Stimulated activated CD4-positive, alpha-beta T cell treated with anti-CD3 and anti-CD28 coated beads, Interleukin-12 subunit alpha, Interleukin-12 subunit beta, amount 100 ng/mL, for 4 hours (primary cell): ENCODE measurements at places on chromosomes 2 and 18.

DNA sequence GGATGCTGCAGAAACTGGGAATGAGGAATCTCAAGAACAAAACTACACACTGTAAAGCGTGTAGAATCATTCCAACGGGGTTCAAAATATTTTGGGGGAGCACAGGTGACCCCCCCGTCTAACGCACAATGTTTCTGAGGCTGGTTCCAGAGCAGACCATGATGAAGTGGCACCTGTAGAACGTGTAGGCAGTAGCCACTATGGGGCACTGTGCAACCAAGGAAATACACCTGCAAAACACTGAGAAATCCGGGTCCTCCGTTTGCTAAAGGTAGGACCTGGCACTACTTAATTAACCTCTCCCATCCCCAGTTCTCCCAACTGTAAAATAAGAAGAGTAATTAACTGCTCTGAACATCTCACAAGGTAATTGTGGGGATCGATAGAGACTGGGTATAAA is 22.6 kb downstream of the ST6GAL2 start:
- no peak for DNase-seq

DNA sequence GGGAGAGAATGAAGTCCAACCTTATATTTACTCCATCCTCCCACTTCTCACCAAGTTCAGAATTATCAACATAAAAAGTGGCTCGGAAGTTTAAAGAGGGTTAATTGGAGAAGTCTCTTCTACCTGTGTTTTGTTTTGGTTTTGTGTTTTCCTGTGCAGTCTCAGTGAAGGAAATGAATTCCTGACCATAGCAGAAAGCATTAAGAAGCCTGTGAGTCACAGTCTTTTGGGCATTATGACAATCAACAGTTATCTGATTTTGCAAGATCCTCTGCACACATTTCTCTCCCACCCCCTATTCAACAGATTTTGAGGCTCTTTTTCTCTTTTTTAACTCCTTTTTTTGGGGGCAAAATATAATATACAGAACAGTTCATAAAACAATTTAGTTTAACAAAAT is 8.6 kb upstream of the RPL37A start:
- DNase-seq, result no peak

DNA sequence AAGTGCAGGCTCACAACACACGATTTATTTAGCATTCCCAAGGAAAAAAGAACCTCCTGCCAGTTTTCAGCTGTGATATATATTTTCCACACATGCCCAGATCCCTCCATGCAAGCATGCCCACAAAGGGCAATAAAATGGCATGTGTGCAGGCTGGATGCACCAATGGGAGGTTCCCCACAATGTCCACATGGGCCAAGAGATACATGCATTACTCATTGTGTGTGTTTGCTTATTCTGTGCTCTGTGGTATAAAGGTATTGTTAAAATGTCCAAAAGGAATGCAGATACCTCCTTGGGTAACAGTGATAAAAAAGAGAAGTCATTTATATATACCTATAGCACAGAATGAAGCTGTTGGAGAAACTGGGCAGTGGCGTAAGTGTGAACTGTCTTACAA is 207.4 kb downstream of the FHOD3 start:
- no peak for DNase-seq

DNA sequence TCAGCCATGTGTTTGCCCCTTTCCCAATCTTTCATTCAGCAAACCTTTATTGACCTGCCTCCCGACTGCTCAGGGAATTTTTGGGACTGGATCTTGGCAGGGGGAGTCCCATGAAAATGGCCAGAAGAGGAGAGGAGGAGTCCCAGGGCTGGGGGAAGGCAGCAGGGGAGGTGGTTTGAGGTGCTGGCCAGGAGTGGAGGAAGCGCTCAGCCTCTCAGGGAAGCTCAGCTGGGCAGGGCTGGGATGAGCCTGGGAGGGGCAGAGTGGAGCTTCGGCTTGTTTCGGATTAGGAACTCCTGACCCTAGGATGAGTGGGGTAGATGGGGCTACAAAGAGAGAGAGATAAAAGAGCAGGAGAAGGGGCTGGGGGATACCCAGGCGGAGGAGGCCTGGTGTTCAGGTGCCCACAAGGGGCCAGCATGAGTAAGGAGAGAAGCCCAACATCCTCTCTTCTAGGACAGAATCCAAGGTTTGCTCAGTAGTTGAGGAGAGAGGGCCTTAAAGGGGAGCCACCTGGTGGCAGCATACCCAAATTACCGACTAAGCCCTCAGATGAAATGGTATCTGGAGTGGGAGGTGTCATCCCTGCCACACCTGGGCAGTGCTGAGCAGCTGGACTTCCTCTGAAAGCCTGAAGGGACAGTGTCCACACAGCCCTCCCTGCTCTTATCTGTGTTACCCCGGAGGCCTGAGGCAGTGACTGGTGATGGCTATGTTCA is 91.1 kb downstream of the INHBB start:
- no peak for DNase-seq

GRCh38 chr2:22110244-22110651 is 986.5 kb downstream of the TDRD15 start:
- DNase-seq, result no peak

DNA sequence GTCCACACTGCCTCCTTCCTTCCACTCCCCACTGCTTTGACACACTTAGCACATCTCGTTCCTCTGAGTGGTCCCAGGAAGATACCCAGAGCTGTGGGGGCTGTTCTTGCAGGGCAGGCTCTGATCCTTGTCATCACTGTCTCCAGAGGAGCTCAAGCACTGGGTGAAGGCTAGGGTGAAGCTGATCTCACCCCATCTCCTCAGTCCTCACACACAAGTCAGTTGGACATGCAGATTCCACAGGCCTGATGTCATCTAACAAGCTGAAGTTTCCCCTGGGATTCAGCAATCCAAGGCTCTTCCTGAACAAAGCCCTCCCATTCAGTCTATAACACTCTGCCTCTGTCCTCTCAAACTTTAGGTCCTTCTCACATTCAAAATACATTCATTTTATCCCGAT is 90.6 kb upstream of the RAB6C start:
- no peak for DNase-seq

DNA sequence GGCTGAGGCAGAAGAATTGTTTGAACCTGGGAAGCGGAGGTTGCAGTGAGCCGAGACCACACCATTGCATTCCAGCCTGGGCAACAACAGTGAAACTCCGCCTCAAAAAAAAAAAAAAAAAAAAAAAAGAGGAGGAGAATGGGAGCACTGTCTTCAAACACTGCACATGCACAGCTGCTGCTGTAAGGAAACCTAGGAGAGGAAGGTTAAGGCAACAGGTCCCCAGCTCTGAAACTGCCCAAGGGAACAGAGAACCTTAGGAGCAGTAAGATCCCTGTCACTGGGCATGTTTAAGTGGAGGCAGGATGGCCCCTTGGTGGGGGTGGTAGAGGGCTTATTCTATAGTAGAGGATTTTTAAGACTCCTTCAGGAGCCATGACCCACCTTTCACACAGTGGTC is 111.2 kb downstream of the CLIP4 start:
- DNase-seq, result no peak

DNA sequence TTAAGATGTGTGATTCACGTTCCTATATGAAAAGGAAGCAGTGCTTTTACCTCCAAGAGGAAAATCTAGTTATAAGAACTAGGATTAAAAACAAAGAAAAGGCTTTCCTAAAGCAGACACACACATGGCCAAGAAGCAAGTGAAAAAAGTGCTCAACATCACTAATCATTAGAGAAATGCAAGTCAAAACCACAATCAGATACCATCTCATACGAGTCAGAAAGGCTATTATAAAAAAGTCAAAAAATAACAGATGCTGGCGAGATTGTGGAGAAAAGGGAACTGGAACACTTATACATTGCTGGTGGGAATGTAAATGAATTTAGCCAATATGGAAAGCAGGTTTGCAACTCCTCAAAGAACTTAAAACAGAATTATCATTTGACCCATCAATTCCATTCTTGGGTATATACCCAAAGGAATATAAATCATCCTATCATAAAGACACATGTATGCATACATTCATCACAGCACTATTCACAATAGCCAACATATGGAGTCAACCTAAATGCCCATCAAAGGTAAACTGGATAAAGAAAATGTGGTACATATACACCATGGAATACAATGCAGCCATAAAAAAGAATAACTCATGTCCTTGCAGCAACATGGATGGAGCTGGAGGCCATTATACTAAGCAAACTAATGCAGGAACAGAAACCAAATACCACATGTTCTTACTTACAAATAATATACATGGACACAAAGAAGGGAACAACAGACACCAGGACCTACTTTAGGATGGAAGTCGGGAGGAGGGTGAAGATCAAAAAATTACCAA is 285.3 kb downstream of the RAD51AP2 start:
- DNase-seq, result no peak
